Hepatocyte (in vitro differentiated cells): ENCODE measurements at places on chromosomes 11 and 22. TPM values are rescaled to one million over a fixed set of nuclear protein-coding genes. Genes with fewer than 3 reads are reported as not detected.

PGA4 gene
- polyA plus RNA-seq: 4.2 and 16.2 TPM in 2 replicates

FAM227A gene
- 0.51 and 2.3 TPM in 2 replicates for polyA plus RNA-seq

ENDOD1 gene
- polyA plus RNA-seq: 8.8 and 10.4 TPM in 2 replicates

CHADL gene
- polyA plus RNA-seq: 1.2 and 1.4 TPM in 2 replicates

CHEK1 gene
- 8.6 and 8.8 TPM in 2 replicates for polyA plus RNA-seq

MB gene
- 0.64 and 0.75 TPM in 2 replicates for polyA plus RNA-seq

P4HA3 gene
- 2.3 and 2.9 TPM in 2 replicates for polyA plus RNA-seq

CCDC81 gene
- polyA plus RNA-seq: 0.16 TPM in 1 of 2 replicates, not detected in the other
